ENCODE measurements at places on chromosomes 13 and 19. TPM values are rescaled to one million over a fixed set of nuclear protein-coding genes. Genes with fewer than 3 reads are reported as not detected.

Gene SH3GL1
- polyA plus RNA-seq = 6.9 TPM

Gene CEACAM7
- polyA plus RNA-seq = not detected

Gene KLK2
- polyA plus RNA-seq = not detected

Gene FPR1
- polyA plus RNA-seq = 11.0 TPM

Gene CCDC169
- polyA plus RNA-seq = 0.39 TPM

Gene ZNF121
- polyA plus RNA-seq = 4.2 TPM

Gene TRPM4
- 5.1 TPM for polyA plus RNA-seq

Gene CEACAM20
- polyA plus RNA-seq = not detected

Gene CD70
- polyA plus RNA-seq = not detected

Gene CDC34
- 59.7 TPM for polyA plus RNA-seq

Gene SIGLEC12
- not detected for polyA plus RNA-seq

Gene ZNF492
- 0.31 TPM for polyA plus RNA-seq

Gene DOHH
- polyA plus RNA-seq = 9.1 TPM

Gene ZIM2
- polyA plus RNA-seq = 2.7 TPM

Gene CEACAM1
- polyA plus RNA-seq = 1.4 TPM

Gene ZNF677
- 23.7 TPM for polyA plus RNA-seq

Gene WTIP
- 20.9 TPM for polyA plus RNA-seq

Gene GET3
- polyA plus RNA-seq = 42.6 TPM

Gene ARGLU1
- 72.5 TPM for polyA plus RNA-seq

Measured in ovary (tissue), 10 donors.